Lung (tissue), 17 donors: ENCODE measurements at places on chromosomes 1 and 21. TPM values are rescaled to one million over a fixed set of nuclear protein-coding genes. Genes with fewer than 3 reads are reported as not detected.

- DNase-seq: peak; percentile 76
Measured at GRCh38 chr1:172343240-172344160, 77.0 kb upstream of the C1orf105 start.

- DNase-seq: no peak
Measured at GRCh38 chr1:22540337-22540736, 23.0 kb upstream of the EPHA8 start.

GRCh38 chr1:205430696-205431305, 8.9 kb upstream of the LEMD1 start:
- peak; percentile 79 for DNase-seq

GRCh38 chr1:94475232-94475631, 57.0 kb downstream of the ABCD3 start:
- DNase-seq: no peak

DNA sequence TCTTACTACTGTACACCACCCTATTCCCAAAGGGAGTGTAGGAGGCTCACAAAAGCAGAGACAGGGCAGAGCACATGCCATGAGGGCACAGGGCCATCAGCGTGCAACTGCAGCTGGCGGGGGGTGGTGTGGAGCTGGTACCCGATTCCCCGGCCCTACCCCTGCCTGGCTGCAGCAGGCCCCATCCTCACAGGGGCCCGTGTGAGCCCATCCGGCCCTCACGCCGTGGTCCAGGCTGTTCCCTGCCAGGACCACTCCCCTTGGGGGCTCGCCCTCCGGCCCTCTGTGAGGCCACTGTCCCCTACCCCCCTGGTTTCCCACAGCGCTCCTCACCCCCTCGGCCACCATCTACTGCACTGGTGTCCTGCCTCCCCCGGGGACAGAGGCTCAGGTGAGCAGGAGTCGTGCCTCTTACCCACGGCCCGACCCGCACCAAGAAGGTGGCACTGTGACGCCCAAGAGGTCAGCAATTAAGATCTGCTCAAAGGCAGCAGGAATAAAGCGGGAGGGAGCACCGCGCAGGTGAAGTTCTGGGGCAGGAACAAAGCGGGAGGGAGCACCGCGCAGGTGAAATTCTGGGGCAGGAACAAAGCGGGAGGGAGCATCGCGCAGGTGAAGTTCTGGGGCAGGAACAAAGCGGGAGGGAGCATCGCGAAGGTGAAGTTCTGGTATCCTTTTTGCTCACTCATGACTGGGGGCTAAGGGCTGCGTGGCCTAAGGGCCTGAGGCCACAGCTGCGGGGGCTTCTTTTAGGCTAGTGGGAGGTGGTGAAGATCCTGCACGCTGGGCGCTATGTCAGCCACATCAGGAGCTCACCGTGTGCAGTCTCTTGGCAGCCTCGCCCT, 3.9 kb downstream of the POFUT2 start:
- peak; percentile 8 for DNase-seq

The SMPDL3B gene
- polyA plus RNA-seq: 6.4 TPM

The RWDD3 gene
- polyA plus RNA-seq: 39.9 TPM

The KRTAP19-3 gene
- polyA plus RNA-seq: not detected

The PTPRU gene
- polyA plus RNA-seq: 22.9 TPM

The SHE gene
- polyA plus RNA-seq: 15.1 TPM
